ENCODE measurements at places on chromosomes 16 and 17.

- DNase-seq = no peak
These were observed 25.8 kb upstream of the ABCC3 start for GRCh38 chr17:50608700-50609379.

- DNase-seq = no peak
These were observed 67.5 kb upstream of the IRX6 start for GRCh38 chr16:55256412-55257016.

- DNase-seq = no peak
These were observed 5.2 kb upstream of the SPHK1 start for GRCh38 chr17:76379275-76379641.

- DNase-seq = no peak
These were observed 3.8 kb upstream of the TLCD2 start for GRCh38 chr17:1713878-1714426.

GRCh38 chr17:15908378-15908777 is 36.6 kb upstream of the ADORA2B start:
- no peak for DNase-seq

DNA sequence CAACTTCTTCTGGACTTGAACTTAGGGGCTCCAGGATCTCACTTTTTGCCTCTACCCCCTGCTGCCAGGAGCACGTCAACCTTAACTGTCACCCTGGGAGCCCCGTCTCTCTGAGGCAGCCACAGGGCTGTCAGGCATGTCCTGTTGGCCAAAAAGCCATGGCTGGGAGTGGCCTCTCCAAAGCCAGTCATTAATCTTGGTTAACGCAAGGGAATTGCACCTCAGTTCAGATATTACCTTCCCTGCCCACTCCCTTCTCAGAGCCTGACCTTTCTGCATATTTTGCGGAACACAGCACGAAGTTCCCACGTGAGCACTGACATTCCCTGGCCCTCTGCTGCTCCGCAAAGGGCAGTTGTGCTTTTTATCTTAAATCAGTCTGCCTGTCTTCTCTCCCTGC is 44.2 kb upstream of the CIBAR2 start:
- DNase-seq = no peak

DNA sequence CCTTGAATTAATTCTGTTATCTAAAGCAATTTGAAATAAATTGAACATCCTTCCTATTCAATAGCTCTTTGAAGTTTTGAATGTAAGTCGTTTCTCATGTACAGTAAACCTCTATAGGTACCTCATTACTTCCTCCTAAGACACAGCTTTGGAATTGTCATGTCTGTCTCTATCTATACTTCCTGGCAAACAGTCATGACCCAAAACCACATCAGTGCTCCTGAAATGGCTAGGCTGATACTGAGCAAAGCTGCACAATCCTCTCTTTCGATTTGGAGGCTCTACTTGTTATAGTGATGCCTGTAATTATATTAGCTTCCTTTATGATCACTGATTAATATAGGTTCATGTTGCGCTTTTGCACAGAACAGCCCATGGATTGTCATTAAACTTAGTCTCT is 110.1 kb downstream of the ADAMTS18 start:
- DNase-seq = no peak

DNA sequence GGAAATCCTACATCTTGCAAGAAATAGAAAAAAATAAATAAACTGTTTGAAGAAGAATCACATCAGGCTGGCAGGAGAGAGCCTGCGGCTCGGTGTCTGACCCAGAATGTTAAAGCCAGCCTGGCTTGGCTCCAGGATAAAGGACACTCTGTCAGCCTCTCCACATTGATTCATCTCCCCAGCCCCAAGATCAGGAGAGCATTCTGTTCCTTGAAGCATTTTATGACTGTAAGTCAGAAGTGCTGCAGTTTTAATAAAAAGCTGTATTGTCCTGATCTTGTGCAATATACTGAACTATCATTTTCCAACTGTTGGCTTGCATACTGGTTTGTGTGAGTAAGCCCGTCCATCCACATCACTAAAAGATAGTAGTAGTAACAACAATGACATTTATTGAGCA is 426.6 kb downstream of the HAPSTR1 start:
- DNase-seq = no peak

GRCh38 chr16:12097523-12098428 is 121.2 kb downstream of the SNX29 start:
- DNase-seq = no peak

- no peak for DNase-seq
These were observed 206.5 kb downstream of the ABCC12 start for GRCh38 chr16:47949276-47949675.

GRCh38 chr16:10920726-10921427 is 21.4 kb downstream of the DEXI start:
- DNase-seq = no peak

DNA sequence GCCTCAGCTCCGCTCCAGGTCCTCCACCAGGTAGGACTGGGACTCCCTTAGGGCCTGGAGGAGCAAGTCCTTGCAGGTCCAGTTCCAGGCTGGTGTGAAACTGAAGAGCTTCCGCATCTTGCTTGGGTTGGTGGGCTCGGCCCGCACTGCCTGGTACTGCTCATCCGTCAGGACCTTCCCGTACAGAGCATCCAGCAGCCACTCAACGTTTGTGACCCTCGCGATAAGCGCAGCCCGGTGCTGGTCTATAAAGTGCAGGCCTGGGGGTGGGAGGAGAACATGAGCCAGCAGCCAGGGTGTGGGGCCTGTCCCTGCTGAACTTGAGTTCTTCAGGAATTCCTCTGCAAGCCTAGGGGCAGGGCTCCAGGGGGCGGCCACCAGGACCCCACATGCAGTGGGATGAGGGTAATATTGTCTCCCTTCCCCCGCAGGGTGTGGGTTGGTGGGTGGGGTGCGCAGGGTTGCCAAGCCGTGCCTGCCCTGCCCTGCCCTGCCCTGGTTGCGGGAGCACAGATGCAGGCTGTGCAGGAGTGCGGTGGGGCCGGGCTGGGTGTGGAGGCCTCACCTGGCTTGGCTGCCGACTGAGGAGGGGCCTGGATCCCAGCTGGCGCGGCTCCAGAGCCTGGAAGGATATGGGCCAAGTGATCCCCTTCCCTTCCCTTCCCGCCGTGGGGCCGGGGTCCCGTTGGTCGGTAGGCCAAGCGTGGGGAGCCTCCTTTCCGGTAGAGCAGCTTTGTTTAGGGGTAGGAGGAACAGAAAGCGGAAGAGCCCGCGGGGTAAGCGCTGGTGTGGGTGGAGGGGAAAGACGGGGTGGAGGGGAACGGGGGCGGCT is 762 bp downstream of the PYCARD start:
- no peak for DNase-seq

- no peak for DNase-seq
These were observed 24.2 kb downstream of the ORC6 start for GRCh38 chr16:46713634-46714033.

GRCh38 chr17:78223061-78223460 is 8.4 kb upstream of the TMEM235 start:
- no peak for DNase-seq

DNA sequence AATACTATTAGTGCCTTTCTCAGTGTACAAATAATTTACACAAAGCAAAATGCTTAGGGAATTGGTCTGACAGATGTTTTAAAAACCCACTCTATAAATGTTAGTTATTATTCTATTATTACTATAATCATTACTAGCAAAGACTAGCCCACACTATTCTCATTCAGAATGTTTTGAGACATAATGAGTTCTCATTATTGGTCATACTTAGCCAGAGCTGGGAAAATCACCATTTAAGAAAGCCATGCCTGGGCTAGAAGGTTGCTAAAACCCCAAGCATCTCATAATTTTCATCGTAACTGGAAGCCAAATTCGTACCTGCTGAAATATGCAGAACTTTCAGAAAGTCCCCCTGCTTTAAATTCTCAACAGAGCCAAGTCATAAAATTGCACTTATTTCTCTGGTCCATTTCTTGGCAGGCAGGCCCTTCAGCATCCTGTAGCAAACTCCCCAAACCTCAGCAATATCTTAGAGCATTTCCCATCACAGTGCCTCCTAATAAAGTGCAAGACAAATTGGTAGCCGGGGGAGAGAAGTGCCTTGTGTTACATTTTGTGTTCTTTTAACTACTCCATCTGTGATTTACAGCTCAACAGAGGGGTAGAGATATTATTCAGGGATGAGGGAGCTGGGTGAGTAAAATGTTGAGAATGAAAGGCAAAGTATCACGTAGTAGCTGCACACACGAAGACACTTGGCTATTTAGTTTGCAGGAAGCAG is 79.8 kb upstream of the ADAMTS18 start:
- DNase-seq = no peak

DNA sequence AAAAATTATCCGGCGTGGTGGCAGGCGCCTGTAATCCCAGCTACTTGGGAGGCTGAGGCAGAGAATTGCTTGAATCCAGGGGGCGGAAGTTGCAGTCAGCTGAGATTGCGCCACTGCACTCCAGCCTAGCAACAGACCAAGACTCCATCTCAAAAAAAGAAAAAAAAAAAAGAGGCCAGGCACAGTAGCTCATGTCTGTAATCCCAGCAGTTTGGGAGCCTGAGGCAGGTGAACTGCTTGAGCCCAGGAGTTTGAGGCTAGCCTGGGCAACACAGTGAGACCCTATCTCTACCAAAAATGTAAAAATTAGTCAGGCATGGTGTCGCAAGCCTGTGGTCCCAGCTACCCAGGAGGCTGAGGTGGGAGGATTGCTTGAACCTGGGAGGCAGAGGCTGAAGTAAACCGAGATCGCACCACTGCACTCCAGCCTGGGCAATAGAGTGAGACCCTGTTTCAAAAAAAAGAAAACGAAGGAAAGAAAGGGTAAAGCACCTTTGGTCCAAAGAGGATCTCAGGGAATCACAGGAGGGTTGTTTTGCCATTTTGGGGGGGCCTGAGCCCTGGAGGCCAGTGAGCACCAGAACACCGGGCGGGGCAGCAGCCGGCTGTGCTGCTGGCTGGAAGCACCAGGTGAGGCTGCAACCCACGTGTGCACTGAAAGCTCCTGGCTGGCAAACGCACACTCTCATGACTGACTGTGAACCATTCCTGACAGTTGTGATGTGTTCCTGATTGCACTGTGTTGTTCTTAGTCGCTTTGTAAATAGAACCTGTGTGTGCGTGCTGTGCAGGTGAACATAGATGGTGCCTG is 18.4 kb downstream of the HS3ST6 start:
- DNase-seq = no peak

DNA sequence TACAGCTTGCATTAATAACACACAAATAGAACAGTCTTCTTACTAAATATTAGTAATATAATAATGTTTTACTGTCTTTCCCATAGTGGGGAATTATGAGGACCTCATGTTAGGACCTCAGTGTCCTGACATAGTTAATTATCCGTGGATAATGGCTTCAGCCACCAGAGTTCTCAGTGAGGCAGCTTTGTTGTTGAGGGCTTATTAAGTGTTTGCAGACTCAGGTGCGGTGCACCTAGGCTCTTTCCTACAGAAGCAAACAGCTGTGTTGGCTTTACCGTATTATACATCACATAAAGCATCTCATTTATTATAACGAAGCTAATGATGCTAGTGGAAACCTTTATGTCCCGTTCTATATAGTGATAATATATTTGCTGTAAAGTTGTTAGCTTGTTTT is 246.7 kb downstream of the FTO start:
- no peak for DNase-seq

DNA sequence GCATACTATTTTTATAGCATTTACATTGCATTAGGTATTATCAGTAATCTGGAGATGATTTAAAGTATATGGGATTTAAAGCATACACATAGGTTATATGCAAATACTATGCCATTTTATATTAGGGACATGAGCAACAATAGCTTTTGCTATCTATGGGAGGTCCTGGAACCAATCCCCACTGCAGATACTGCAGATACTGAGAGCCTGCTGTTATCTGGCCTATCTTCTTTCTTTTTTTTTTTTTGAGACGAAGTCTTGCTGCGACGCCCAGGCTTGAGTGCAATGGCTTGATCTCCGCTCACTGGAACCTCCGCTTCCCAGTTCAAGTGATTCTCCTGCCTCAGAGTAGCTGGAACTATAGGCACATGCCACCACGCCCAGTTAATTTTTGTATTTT is 37.4 kb downstream of the STH start:
- no peak for DNase-seq

DNA sequence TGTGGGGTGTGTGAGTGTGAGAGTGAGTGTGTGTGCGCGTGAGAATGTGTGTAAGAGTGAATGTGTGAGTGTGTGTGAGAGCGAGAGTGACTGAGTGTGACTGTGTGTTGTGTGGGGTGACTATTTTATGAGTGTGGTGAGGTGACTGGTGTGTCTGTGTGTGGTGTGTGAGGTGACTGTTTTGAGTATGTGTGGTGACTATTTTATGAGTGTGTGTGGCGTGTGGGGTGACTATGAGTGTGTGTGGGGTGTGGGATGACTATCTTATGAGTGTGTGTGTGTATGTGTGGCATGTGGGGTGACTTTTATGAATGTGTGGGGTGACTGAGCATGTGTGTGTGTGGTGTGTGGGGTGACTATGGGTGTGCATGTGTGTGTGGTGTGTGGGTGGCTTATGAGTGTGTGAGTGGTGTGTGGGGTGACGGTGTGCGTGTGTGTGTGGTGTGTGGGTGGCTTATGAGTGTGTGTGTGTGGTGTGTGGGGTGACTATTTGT is 152.9 kb upstream of the PLCG2 start:
- DNase-seq = no peak

DNA sequence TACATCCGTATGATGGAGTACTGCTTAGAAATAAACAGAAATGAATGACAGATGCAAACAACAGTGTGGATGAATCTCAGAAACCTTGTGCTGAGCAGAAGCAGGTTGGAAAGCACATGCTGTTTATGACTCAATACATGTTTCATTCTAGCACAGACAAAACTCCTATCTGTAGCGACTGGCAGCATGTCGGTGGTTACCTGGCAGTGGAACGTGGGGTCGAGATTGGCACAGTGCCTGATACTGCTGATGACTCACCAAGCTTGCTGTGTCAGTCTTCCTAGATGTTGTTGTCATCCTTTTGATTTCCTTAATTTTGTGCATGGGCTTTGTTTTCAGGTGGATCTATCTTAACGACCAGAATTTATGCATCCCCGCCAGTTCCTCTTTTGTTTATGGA is 62.1 kb downstream of the GAN start:
- no peak for DNase-seq

GRCh38 chr16:16940351-16940750 is 530.4 kb downstream of the XYLT1 start:
- DNase-seq = no peak
